ENCODE measurements at places on chromosomes 1 and 21.

DNA sequence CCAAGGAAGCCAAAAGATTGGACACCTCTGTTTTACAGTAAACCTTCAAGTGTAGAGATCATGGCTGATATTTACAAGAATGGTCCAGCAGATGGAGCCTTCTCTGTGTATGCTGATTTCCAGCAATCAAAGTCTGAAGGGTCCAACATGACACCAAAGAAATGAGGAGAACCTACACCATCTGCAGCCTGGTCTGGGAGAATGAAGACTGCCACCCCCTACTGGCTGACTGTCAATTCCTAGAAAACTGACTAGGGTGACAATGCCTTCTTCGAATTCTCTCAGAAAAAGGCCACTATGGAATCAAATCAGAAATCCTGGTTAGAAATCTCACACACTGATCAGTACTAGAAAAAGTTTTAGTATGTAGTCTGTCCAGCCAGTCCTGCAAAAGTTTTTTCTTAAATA, 83.3 kb downstream of the CDC42BPA start:
- DNase-seq = peak; percentile 43

DNA sequence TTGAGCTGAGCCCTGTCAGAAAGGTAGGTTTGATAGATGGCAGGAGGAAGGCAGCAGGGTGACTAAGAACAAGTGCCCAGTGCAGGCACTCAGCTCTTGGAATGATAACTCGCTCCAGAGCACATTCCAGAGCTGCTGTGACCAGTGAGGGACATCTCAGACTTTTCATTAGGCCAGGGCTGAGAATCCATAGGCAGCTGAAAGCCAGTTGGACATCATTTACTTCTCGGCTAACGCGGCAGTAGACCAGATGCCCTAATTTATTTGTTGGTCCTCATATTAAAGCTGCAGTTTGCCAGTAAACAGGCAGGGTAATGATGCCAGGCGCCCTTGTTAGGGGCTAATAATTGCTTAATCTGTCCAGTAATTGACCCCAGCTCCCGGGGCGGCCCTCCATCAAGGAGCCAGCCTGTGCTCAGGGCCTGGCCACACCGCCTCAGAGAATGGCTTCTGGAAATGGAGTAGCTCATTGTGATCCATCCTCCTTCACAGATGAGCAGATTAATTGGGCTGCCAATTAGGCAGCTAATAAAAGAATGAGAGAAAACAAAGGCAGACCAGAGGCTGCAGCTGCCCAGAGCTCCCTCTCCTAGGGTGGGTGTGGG, 122.0 kb downstream of the BEND5 start:
- DNase-seq = no peak

DNA sequence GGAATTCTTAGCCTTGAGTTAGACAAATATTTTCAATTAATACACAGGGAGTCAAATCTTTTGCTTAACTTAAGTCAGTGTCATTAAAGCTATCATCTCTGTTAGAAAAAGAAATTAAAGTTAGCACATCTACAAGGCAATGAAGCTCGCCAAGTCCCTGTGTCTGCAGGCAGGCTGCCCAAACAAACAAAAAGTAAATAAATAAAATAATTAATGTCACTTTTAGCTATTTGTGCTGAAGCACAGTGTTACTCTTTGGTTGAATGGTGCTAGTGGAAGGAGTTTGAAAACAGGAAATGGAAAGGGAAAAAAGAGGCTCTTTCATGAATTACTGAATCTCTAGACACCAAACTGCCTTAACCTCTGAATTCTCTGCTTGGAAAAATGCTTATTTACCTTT, 37.1 kb upstream of the COL11A1 start:
- peak; percentile 59 for DNase-seq

DNA sequence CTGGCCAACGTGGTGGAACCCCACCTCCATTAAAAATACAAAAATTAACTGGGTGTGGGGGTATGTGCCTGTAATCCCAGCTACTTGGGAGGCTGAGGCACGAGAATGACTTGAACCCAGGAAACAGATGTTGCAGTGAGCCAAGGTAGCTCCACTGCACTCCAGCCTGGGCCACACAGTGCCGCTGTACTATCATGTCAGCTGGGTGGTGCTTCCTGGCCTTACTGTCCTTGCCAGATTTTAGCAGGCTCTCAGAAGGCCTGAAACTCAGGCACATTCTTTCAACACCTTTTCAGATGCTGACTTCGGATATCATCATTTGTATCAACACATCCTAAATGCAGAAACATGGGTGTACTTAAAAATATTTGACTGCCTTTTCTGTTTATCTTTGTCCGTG, 31.6 kb upstream of the NBL1 start:
- DNase-seq = no peak

- no peak for DNase-seq
Observed at GRCh38 chr1:200524092-200524491, 96.5 kb downstream of the KIF14 start.

- DNase-seq = no peak
Observed at GRCh38 chr1:222416001-222416791, 131.7 kb downstream of the HHIPL2 start.

DNA sequence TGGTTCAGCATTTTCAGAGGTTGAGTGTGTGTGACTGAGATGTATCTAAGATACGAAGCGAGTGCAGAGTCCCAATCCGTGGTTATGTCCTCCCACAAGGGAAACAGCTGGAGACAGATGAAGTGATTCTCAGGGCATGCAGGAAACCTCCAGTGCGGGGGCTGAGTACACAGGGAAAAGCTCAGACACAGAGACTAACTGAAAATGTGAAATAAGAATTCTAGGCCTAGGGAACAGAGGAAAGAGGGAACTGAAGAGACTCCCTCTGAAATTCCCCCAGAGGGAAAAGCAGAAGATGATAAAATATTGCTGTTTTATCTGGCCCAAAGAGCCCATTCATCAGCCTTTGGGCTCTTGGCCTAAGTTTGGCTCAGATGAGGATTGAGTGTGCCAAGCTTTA, 116.8 kb downstream of the LRRC53 start:
- no peak for DNase-seq

- DNase-seq = no peak
Observed at GRCh38 chr21:44461005-44461404, 5.7 kb downstream of the LRRC3 start.

GRCh38 chr21:37153196-37153934, 80.3 kb downstream of the TTC3 start:
- no peak for DNase-seq

DNA sequence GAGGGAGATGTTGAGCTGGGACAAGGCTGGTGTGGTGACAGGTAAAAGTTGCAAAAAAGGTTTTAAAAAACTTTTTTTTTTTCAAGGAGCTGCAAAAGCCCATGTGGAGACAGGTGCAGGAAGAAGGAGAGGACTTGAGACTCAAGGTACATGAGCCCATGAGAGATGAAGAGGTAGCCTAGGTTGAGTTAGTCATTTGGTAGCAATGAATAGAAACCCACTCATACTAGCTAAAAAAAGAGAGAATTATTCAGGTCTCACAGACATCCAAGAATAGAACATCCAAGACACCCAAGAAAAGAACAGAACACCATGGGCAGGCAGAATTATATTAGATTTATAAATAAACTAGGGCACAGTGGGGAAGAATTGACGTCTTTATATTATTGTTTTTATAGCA, 65.1 kb downstream of the PCP4 start:
- no peak for DNase-seq

GRCh38 chr1:145887631-145888030, 2.0 kb upstream of the ANKRD35 start:
- no peak for DNase-seq

GRCh38 chr1:234659538-234659937, 49.6 kb upstream of the IRF2BP2 start:
- DNase-seq = no peak

DNA sequence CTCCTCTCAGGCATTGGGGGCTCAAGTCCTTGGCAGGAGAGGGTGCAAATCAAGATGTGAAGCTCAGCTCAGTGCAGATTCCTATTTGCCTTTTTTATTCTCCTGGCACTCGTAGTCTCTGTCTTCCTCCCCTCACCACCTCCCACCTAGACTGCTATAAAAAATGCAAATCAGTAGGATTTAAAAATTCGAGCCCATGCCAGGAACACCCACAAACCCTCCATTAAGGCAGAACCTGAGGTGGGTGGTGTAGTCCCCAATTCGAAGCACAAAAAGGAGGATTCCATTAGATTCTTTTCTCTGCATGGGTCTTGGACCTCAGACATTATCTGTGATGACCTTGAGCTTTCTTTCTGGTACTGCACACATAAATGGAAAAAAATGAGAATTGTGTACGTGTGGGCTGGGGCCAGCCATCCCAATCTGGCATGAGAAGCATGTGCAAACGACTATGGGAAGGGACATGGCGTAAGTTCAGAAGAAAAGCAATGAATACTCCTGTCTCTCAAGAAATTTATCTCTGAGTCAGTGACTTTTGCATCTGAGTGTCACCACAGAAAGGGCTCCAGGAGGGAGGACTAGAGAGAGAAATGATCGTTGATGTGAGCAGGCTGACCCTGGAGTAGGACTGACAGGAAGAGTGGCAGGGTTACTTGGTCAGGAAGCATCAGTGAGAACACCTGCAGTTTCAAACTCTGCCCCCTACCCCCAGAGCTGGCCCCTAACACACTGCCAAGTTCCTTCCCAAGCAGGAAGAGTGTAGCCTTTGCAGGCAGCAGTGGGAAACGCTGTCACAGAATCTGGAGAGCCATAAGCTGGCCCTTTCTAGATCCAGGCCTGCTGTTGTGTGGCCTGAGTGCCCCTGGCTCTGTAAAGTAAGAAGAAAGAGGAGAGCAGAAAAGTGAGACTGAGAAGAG, 1.7 kb downstream of the INKA2 start:
- peak; percentile 37 for DNase-seq

DNA sequence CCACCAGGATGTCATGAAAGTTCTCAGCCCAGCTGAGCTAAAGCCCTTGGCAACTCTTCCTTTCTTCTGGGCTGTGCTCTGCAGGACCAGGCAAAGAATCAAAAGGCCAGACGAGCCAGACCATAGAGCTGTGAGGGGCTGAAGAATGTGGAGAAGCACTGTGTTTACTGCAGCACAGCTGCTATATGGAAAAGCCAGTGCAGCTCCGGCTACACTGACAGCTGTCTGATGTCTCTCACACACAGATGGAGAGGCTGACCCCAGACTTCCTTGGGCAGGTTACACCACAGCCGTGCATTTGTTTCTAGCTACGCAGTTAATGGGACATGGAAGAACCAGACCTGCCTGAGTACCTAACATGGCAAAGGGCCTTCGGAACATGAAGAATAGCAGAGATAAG, 40.3 kb downstream of the CD247 start:
- no peak for DNase-seq

DNA sequence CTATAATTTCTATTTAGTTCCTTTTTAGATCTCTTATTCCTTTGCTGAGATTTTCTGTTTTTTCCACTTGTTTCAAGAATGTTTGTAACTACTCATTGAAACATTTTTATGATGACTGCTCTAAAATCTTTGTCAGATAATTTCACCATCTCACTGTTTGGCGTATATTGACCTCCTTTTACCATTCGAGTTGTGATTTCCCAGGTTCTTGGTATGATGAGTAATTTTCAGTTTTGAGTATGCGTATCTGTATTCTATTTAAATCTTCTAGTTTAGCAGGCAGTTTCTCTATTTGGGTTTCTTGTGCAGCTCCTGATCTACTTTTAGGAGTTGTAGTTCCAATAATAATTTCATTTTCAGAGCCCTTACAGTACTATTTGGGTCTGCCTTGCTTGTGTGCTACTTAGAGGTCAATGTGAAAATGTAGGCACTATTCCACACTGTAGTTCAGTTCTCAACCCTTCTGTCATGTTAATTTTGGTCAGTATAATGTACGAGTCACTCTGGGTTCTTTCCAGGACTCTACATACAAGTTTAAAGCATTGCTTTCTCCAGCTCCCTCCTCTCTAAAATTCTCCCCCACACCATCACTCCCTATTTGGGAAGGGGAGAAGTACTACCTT, 115.5 kb downstream of the ACBD6 start:
- DNase-seq = no peak

- no peak for DNase-seq
Observed at GRCh38 chr1:85943526-85943925, 213.0 kb downstream of the COL24A1 start.

- peak; percentile 66 for DNase-seq
Observed at GRCh38 chr1:235067396-235068157, 61.1 kb downstream of the TOMM20 start.

- no peak for DNase-seq
Observed at GRCh38 chr1:5877001-5877400, 115.2 kb downstream of the NPHP4 start.

DNA sequence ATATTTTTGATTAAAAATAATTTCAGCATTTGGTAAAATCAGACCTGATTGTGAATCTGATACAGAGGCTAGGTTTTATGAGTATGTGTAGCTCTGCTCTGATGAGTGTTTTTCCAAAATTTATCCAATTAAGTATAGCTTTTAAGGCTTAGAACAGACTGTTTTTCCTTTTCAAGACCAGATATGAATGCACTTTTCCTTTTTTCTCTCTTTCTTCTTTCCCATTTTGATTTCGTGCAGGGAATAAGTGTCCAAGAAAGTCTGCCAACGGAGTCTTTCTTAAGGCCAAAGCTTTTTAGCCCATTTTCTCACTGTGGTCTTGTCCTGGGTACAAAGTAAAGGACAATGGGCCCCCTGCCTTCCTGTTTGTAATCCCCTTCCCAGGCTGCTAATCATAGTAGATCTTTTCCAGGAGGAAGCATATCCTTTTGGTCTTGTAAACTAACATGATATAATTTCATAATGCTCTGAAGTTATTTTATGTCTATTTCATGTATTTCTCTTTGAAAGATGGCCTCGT, 2.9 kb downstream of the KIF1B start:
- no peak for DNase-seq

GRCh38 chr1:38055965-38056364, 9.4 kb upstream of the POU3F1 start:
- DNase-seq = no peak

DNA sequence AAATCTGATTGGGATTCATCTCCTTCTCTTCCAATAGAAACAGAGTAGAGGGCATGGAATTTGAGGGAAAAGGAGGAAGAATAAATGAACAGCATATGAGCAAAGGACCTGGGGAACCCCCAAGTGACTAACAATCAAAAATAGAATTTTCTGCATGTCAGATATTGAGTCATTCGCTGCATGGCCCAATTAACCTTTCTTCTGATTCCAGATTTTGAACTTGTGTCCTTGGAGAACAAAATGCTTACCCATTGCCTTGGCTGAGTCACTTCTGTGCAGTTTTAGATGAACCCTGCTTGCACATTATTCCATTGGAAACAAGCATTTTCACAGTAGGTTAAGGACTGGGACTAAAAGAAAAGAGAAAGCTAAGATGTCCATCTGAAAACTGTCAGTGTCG, 390.5 kb downstream of the ST6GALNAC3 start:
- DNase-seq = no peak

DNA sequence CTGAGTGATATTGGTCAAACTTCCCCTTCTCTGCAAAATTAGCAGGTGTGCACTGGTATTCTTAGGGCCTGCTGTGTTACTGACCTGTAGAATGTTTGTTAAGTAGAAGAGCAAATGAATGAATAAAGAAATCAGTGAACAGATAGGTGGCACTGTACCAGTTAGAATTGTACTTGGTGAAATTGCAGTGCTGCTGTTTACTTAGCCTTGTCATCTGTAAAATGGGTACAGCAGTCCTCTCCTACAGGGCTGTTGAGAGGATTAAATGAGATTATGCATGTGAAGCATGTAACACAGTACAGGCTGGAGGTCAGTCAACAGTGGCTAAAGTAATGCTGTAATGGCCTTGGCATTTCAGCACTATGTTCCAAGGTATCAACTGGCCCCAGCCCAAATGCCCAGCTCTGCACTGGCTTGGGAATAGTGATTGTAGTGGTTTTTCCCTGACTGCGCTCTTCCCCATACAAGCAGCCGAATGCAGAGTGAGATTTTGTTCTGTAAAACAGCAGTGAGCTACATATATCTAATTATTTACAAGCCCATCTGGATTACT, 10.5 kb downstream of the VANGL1 start:
- DNase-seq = no peak

GRCh38 chr1:1857096-1857703, 33.7 kb downstream of the GNB1 start:
- DNase-seq = no peak

Data from NCI-H446 treated with DMSO at 0.1 percent for 48 hours (cell line).